ENCODE measurements at places on chromosomes 3 and 15. TPM values are rescaled to one million over a fixed set of nuclear protein-coding genes. Genes with fewer than 3 reads are reported as not detected.

The PLSCR4 gene
- total RNA-seq, result 94.1 TPM

The MYZAP gene
- 4.2 TPM for total RNA-seq

The KCNH8 gene
- total RNA-seq, result not detected

The MCTP2 gene
- total RNA-seq, result 0.47 TPM

The MESP2 gene
- 0.18 TPM for total RNA-seq

The BFSP2 gene
- not detected for total RNA-seq

The THAP10 gene
- 1.1 TPM for total RNA-seq

The CCR4 gene
- total RNA-seq, result 0.09 TPM

The SUSD5 gene
- total RNA-seq, result 1.9 TPM

The SLC51A gene
- not detected for total RNA-seq

The SLC24A1 gene
- total RNA-seq, result 2.7 TPM

The AHSG gene
- total RNA-seq, result not detected

The GP9 gene
- not detected for total RNA-seq

The ACP3 gene
- total RNA-seq, result not detected

The CKMT1B gene
- not detected for total RNA-seq

The HRG gene
- not detected for total RNA-seq

The ZNF80 gene
- total RNA-seq, result not detected

The NANOGP8 gene
- not detected for total RNA-seq

The IGSF10 gene
- total RNA-seq, result 0.19 TPM

The AADACL2 gene
- not detected for total RNA-seq

The GOLGA8R gene
- 1.9 TPM for total RNA-seq

The AGTR1 gene
- not detected for total RNA-seq

The CCNB2 gene
- total RNA-seq, result 33.4 TPM

The TERC gene
- total RNA-seq, result 46.9 TPM

The ZNF660 gene
- 0.63 TPM for total RNA-seq

The INO80 gene
- 29.2 TPM for total RNA-seq

The RASSF1 gene
- 24.0 TPM for total RNA-seq

The RPP14 gene
- total RNA-seq, result 17.8 TPM

The P3H2 gene
- total RNA-seq, result 5.0 TPM

The GOLGA8G gene
- total RNA-seq, result not detected
